ENCODE measurements at places on chromosomes 1 and 21.

- DNase-seq = no peak
Observed at GRCh38 chr1:101846820-101847219, 149.9 kb downstream of the OLFM3 start.

DNA sequence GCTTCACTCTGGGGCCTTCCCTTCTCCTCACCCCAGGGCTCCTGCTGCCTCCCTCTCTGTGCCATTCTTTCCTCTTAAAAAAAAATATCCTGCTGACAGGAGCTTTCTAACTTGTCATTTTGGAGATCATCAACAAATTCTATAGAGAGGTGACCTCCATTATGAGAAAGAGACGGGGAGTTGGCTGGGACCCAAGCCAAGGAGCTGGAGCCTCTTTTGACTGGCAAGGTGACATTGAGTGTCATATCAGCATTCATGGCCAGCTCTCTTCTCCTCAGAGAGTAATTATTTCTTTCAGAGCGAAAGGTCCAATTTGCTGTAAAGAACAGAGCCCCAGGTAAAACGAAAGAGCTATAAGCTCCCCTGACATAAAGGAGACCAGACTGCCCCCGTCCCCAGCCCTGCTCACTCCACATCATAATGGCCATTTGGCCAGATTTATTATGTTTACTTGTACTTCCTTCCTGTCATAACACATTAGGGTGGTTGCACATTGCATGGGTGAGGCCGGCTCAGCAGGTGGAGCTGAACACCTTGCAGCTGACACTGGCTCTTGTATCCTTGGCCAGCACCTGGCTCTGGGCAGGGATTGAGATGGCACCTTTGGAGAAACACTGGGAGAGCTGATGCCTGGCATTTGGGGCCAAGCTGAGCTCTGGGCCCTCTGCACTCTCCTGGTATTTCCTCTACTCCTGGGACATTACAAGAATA, 404.0 kb upstream of the VAMP3 start:
- DNase-seq = peak; percentile 87

DNA sequence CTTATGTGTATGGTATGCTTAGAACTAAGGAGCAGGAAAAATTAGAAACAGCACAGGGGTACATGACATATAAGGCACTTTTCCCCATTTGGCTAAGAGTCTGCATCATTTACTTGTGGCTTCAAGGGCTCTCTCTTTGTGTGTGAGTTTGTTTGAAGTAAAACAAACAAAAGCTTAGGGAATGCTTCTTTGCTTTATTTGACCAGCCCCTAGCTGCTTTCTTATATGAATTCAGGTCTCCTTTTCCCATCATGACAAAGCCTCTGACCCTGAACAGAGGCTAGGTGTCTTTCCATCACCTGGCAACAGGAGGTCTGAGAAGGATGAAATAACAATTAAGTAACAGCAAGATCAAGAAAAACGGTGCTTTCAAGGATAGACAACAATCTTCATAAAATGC, 643.8 kb upstream of the ADGRL2 start:
- DNase-seq = no peak

GRCh38 chr1:37255868-37256267, 218.5 kb upstream of the ZC3H12A start:
- no peak for DNase-seq

GRCh38 chr1:85153149-85153891, 47.5 kb downstream of the SYDE2 start:
- DNase-seq = no peak

GRCh38 chr1:27135541-27136235, 19.2 kb downstream of the SLC9A1 start:
- DNase-seq = no peak

GRCh38 chr1:31373056-31373896, at the start of gene FABP3:
Gene FABP3, minus strand, starts transcription at chr1:31373076. Its CDS starts 62 bp downstream, at chr1:31373014.
- peak; percentile 27 for DNase-seq

GRCh38 chr1:208885060-208885459, 640.9 kb upstream of the PLXNA2 start:
- no peak for DNase-seq

DNA sequence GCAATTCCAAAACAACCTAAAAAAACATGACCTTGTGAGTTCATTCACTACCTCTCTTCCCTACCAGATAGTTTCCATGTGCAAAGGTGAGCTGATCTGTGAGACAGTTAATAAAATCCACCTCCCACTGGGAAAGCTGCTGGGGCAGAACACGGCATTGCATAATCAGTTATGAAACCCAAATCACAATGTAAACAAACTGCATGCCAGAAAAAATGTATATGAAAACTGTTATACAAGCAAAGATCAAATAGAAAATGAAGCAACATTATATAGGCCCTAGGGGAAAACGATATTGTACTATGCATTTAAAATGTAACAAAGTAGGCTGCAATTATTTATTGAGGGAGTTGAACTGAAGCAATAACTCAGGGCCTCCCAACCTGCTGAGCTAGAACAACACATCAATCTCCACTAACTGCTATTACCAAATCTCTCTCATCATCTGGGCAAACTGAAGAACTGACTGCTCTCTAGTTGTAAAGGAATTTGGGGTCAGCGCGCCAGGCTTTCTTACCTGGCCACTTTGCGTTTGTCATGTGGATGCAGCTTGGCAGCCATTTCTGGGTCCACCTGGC, 31.0 kb downstream of the TRIT1 start:
- DNase-seq = no peak

GRCh38 chr1:213457733-213458132, 406.7 kb downstream of the RPS6KC1 start:
- no peak for DNase-seq

DNA sequence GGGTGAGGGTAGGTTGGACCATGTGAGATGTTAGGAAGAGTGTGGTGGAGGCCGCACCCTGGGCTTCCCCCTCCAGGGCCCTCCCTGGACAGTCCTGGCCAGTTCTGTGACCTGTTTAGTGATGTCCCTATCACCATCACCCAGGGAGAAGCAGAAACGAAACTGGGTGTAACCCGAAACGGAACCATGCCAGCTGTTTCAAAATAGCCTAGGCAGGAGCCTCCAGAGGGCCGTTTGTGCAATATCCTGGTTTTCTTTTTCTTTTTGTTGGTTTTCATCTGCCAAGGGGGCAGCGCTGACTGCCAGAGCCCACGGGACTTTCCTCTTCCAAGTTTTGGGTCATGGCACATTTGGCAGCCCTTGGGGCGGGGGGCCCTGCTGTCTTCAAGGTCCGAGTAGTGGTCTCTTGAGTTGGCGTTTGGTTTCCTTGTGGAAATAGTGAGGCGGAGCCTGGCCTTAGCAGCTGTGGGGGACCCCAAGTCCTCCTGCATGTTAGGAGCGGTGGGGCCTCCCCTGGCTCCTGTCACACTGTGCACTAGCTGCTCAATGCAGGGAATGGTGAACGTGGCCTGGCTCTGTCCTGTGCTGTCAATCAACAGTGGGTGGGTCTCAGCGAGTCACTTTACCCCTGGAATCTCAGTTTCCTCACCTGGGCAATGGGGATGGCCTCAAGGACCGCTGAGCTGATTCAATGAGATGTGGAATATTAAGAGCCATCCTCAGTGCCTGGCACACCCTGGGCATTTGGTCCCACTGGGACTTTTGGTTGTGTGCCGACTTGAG, 90.7 kb downstream of the ARHGEF10L start:
- no peak for DNase-seq

- no peak for DNase-seq
Observed at GRCh38 chr1:215476541-215476940, 90.6 kb upstream of the KCTD3 start.

DNA sequence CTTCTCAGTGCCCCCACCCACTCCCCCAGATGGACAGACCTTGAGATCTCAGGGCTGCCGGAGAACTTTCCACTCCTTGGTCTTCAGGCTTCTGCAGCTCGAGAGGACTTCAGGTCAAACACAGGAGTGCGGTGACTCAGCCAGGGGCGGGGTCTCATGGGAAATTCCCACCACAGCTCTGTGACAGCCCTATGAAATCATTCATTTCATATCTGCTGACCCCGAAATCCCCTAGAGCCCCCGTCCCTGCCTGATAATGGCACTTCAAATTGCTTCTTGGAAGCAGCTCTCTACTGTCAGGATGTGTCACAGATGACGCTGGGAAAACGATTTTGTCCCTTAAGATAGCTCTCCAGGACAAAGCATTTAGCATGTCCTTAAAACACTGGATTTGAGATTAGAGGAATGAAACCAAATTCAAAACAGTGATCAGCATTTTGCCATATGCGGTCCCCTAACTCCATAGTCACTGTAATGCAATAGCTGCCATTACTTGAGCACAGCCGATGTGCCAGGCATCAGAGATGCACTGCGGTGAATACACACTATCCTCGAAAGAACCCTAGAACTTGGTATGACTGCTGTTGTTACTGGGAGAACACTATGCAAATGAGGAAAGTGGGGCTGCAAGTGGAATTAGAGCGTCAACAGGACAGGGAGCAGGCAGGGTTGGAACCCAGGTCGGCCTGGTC, at the start of gene TNFRSF9:
Gene TNFRSF9 (minus strand): TSS at position 95 of the 692 bp plus-strand sequence. CDS start 845 bp downstream, outside the sequence.
- no peak for DNase-seq

DNA sequence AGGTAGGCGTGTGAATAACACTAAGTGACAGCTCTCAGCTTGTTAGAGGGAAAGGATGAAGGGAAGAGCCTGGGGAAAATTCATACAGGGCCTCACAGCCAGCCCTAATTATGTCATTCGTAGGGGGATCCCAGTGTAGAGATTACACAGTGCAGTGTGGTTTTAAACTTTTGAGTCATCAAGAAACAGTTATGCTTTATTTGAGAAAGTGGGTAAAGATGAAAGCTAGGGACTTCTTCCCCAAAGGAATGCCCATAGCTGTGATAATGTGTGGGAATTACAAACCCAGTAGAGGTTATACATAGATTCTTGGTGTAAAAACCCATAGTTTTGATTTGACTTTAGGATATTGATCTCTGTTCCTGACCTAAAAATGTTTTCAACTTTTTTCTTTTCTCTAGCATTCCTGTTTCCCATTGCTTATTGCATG, 1.9 kb downstream of the TTF2 start:
- DNase-seq = no peak

DNA sequence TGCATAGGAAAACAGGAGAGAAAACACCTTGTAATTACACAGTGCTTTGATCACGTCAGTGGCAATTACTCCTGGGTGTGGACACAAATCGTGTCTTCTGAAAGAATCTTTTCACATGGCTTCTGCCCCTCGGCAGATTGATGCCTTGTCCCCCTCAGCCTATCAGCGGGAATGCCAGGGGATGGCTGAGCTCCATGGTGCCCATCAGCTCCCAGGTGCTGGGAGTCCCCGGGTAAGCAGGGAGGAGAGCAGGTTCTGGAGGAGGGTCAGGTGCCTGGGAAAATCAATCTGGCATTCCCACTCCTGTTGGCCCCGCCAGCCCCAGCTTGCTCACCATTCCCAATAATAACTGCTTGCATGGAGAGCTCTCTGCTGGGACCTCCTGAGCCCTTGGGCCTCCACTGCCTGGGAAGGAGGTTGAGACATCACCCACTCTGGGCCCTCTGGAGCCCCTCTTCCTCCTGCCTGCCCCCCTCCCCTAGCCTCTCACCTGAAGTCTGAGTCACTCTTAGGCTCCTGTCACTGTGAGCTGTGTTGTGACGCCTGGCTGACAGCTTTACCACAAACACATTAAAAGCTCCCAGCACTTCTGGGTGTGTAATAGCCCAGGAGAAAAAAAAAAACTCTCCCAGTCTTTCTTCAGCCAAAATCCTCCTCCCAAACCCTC, 4.9 kb downstream of the CAMK2N1 start:
- no peak for DNase-seq

DNA sequence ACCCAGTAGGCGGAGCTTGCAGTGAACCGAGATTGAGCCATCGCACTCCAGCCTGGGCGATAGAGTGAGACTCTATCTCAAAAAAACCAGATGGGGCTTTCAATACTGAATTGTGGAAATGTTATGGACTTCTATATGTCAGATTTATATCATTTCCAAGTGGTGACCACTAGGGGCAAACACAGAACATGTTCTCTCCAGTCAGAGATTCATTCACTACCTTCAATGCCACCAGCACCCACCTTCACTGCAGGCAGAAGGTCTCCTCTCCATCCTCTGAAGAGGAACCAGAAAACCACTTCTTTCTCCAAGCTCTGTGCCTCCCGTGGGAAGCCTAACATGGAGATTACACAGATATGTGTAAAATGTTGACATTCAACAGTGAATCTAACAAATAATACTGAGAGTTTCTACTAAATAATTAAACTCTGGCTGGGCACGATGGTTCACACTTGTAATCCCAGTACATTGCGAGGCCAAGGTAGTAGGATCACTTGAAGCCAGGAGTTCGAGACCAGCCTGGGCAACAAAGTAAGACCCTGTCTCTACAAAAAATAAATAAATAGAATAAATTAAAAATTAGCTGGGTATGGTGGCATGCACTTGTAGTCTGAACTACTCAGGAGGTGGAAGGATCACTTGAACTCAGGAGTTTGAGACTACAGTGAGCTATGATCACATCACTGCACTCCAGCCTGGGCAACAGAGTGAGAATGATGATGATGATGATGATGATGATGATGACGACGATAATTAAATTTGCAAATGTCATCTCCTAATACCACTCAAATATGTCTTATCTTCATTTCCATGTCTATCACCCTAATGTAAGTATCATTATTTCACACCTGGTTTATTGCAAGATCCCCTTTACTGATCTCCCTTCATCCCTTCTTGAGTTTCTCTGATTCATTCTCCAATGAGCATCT, 151.1 kb downstream of the ZNF281 start:
- no peak for DNase-seq

DNA sequence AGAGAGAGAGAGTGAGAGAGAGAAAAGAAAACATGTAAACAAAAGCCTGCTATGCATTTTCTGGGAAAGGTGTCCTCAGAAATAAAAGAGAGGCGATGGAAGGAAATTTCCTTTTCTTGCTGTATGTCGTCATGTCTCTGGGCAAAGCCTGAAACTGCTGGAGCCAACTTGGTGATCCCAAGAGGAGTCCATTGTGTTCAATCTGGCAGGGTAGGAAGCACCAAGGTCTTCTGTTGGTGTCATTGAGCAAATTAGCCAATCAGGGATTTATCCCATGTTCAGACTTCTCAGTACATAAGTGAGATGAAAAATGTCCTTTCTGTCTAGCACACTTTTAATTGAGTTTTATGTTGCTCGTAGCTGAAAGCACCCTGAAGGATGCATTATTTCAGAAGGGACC, 260.0 kb upstream of the KAZN start:
- DNase-seq = no peak

- no peak for DNase-seq
Observed at GRCh38 chr1:28280501-28280900, 21.2 kb downstream of the SESN2 start.

- no peak for DNase-seq
Observed at GRCh38 chr1:78843546-78843945, 163.0 kb downstream of the ADGRL4 start.

- DNase-seq = no peak
Observed at GRCh38 chr1:43466403-43466802, 12.7 kb upstream of the HYI start.

GRCh38 chr1:22579541-22580155, 16.4 kb downstream of the EPHA8 start:
- no peak for DNase-seq

- DNase-seq = peak; percentile 15
Observed at GRCh38 chr1:14261395-14261794, 337.1 kb upstream of the KAZN start.

DNA sequence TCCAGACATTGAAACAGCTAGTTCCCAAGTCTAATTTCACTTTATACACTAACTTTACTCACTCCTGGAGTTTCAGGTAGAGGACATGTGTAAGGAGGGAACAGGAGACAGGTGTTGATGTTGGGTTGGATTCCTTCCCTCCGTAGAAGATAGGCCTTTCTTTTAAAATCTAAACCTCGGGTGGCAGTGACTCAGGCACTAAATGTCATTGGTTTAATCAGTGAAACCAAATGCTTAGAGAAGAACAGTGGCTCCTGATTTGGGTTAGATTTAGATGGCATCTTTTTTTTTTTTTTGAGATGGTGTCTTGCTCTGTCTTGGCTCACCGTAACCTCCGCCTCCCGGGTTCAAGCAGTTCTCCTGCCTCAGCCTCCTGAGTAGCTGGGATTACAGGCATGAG, 7.2 kb downstream of the CAP1 start:
- no peak for DNase-seq

- DNase-seq = no peak
Observed at GRCh38 chr1:63547621-63548294, 24.4 kb downstream of the EFCAB7 start.

All from NCI-H1092 (cell line).